GOT3 (cell line): ENCODE measurements at places on chromosomes 13 and 19.

DNA sequence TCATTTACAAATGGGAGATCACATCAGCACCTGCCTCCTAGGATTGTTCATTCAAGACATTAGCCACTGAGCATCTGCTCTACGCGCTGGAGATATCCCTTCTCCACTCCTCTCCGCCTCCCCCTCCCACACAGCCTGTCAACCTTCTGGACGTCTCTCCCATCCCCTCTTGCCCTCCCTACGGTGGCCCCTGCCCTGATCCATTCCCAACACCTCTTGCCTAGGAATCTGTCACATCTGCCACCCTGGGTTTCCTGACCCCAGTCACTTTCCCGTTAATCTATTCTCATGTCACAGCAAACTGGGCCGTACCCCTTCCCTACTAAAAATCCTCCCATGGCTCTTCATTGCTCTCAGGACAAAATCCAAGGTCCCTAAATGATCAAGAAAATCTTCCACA is 10.3 kb downstream of the DYRK1B start:
- no peak for DNase-seq

DNA sequence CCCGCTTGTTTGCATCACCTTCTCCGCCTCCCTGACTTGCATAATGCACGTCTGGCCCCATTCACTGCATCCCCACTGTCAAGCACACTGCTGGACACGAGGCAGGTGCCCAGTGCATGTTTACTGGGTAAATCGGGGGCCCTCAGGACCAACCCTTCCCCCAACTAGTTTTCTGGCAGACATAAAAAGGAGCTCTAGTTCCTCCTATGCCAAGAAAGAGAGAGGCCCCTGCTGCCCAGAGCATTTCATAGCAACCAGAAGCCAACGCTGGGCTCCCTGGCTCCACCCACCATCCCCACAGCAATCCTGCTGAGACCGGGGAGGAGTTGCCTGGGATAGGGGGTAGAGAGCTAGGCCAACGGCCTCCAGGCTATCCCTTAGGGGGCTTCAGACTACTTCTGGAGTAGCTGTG is 23.2 kb downstream of the ANKRD27 start:
- no peak for DNase-seq

GRCh38 chr19:40273469-40274360 is 11.4 kb downstream of the AKT2 start:
- DNase-seq = no peak

- no peak for DNase-seq
Observed at GRCh38 chr19:3668331-3669081, 31.8 kb downstream of the PIP5K1C start.

DNA sequence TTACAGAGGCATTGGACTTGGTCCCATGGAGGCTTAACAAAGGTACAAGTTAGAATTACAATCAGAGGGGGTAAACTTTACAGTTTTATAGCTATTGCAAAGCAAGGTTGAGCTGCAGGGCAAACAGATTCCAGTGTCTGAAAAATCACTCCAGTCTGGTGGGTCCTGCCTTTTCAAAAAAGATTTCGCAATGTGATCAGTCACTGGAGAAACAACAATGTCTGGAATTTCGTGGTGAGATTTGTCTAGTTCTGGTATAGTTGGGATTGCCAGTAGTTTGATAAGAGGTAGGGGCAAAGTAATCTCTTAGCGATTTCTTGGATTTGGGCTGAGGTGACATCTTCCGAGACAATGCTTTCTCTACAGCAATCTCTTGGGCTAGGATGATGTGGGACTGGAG is 1198.2 kb upstream of the PCDH9 start:
- DNase-seq = no peak

- DNase-seq = no peak
Observed at GRCh38 chr13:23561261-23561660, 9.0 kb upstream of the TNFRSF19 start.
